ENCODE measurements at places on chromosomes 6 and 20. TPM values are rescaled to one million over a fixed set of nuclear protein-coding genes. Genes with fewer than 3 reads are reported as not detected.

GRCh38 chr20:32378461-32378860 is 20.3 kb downstream of the ASXL1 start:
- no peak overlapping the region for H3K27ac ChIP-seq
- H3K36me3 ChIP-seq, result peaks cover 2% of the 10 kb centered on the region
- H3K4me3 ChIP-seq, result no peak overlapping the region
- no peak for DNase-seq
- H3K27me3 ChIP-seq, result no peaks in the 10 kb centered on the region
- no peaks in the 10 kb centered on the region for H3K4me1 ChIP-seq

GRCh38 chr6:139693735-139694134 is 319.3 kb upstream of the CITED2 start:
- no peaks in the 10 kb centered on the region for H3K4me1 ChIP-seq
- no peak overlapping the region for H3K4me3 ChIP-seq
- DNase-seq, result no peak
- no peak overlapping the region for H3K27ac ChIP-seq

DNA sequence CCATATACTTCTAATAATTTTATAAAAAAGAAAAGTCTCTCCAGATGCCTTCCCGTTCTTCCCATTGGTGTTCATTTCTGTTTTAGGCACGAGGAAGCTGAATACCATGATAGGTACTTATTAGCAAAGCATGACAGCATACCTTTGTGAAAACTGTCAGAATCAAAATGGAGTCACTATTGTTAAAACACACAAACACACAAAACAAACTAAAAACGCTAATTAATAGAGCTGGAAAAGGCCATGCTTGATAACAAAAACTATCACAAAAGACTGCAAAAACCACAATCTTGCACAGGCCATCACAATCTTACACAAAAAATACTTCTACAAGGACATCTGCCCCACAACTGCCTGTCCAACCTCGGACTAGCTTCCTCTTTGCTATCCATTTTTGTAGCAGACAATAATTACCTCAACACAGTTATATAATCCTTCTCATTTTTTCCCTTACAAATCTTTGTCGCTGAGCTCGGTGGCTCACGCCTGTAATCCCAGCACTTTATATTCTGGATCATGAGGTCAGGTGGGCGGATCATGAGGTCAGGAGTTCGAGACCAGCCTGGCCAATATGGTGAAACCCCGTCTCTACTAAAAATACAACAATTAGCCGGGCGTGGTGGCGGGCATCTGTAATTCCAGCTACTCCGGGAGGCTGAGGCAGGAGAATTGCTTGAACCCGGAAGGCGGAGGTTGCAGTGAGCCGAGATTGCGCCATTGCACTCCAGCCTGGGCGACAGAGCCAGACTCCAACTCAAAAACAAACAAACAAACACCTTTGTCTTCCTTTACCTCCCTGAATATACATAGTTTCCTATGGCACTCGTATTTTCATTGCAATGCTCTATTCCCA is 3.2 kb upstream of the ABT1 start:
- H3K27ac ChIP-seq, result no peak overlapping the region
- DNase-seq, result no peak
- H3K27me3 ChIP-seq, result no peaks in the 10 kb centered on the region
- H3K4me3 ChIP-seq, result no peak overlapping the region
- peaks cover 3% of the 10 kb centered on the region for H3K36me3 ChIP-seq
- H3K4me1 ChIP-seq, result peaks cover 22% of the 10 kb centered on the region

- no peak for DNase-seq
- H3K27me3 ChIP-seq, result peaks cover 16% of the 10 kb centered on the region
- no peaks in the 10 kb centered on the region for H3K36me3 ChIP-seq
- no peak overlapping the region for H3K27ac ChIP-seq
- H3K4me3 ChIP-seq, result no peak overlapping the region
- H3K4me1 ChIP-seq, result no peaks in the 10 kb centered on the region
Observed at GRCh38 chr6:159360306-159360705, 191.1 kb downstream of the FNDC1 start.

Gene GPLD1
- polyA plus RNA-seq, result 0.01 TPM

GRCh38 chr6:71106276-71106675 is 149.4 kb upstream of the B3GAT2 start:
- no peaks in the 10 kb centered on the region for H3K4me1 ChIP-seq
- H3K27ac ChIP-seq, result no peak overlapping the region
- no peak overlapping the region for H3K4me3 ChIP-seq
- no peak for DNase-seq
- H3K27me3 ChIP-seq, result peaks cover 21% of the 10 kb centered on the region

DNA sequence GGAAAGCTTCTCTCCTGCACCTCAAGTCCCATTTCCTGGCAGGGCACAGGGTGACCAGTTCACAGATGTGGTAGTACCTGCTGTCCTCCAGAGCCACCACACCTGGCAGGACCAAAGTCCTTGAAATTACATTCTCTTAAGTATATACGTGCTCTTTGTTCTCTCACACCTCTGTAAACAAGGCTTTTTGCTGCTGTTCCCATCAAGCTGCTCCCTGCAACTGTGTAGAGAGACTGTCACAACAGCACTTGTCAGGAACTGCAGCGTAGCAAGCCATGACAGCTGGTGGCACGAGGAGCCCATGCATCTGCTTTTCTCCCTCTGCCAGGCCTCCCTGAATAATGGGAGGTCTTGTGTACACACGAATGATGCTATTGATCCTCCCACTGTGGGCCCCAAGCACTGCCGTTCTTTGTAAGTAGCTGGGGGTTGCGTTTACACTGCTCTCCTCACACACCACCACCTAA is 431.8 kb downstream of the CD83 start:
- no peak overlapping the region for H3K27ac ChIP-seq
- H3K4me3 ChIP-seq, result no peak overlapping the region
- no peaks in the 10 kb centered on the region for H3K36me3 ChIP-seq
- no peaks in the 10 kb centered on the region for H3K4me1 ChIP-seq

Gene GSTA2
- polyA plus RNA-seq, result not detected

DNA sequence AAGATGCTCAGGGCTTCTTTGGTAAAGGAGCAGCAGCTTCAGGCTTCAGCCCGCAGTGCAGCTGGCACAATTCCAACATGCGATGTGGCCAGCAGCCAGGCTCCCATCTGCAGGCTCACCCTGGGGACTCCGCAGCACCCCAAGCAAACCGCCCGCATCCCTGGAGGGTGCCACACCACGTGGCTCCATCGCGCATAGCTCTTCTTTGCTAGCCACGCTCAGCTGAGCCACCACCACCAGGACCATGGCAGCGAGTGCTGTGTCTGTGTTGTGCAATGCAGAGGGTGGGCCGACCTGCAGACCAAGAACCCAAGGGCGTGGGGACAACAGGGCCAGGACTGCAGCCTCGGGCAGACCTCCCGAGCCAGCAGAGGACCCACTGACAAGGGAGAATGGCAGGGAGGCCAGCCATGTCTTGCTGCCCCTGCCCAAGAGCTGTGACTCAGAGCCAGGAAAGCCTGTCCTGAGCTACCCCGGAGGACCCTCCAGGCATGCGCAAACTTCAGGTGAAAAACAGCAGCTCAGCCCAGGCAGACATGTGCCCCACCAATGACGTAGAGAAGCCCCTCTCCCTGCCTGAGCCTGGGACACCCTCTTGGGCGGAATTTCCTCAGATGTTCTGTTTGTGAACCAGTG is 87.8 kb downstream of the GINS1 start:
- no peak overlapping the region for H3K27ac ChIP-seq
- H3K27me3 ChIP-seq, result peaks cover 21% of the 10 kb centered on the region
- peaks cover 13% of the 10 kb centered on the region for H3K4me1 ChIP-seq
- no peak for DNase-seq
- no peaks in the 10 kb centered on the region for H3K36me3 ChIP-seq

Gene GLP1R
- not detected for polyA plus RNA-seq

Gene ASIP
- polyA plus RNA-seq, result not detected

Gene ZSCAN23
- polyA plus RNA-seq, result 2.1 TPM

Gene MRAP2
- polyA plus RNA-seq, result 3.0 TPM

Gene HLA-DPB1
- not detected for polyA plus RNA-seq

Gene GJA10
- not detected for polyA plus RNA-seq

DNA sequence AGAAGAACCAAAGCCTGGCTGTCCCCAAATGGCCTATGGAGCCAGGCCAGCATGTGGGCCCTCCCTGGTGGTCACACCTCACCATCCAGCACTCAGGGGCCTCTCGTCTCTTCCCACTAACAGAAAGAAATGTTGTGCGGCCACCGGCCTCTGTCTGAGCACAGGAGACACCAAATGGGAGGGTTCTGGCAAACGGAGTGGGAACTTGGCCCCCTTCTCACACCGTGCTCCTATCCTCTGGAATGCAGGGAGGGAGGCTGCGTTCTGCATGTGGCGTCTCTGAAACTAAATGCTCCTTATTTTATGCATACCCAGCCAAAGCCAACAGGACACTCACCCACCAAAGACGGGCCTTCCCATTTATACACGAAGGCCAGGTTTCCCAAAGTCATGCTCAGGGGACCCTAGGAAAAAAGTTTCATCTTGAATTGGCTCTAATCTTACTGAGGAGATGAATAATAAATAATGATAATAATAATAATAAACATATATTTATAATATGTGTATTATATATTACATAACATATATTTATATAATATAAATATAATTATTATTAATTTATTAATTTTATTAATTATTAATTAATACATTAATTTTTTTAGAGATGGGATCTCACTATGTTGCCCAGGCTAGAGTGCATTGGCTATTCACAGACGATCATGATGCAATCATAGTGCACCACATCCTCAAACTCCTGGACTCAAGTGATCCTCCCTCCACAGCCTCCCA is 102.4 kb downstream of the FOXF2 start:
- H3K36me3 ChIP-seq, result no peaks in the 10 kb centered on the region
- no peak for DNase-seq
- H3K27ac ChIP-seq, result no peak overlapping the region

- peaks cover 47% of the 10 kb centered on the region for H3K4me1 ChIP-seq
- H3K4me3 ChIP-seq, result no peak overlapping the region
- H3K27ac ChIP-seq, result peak overlapping the region; percentile 81
- no peaks in the 10 kb centered on the region for H3K36me3 ChIP-seq
Observed at GRCh38 chr6:37239526-37239925, 18.0 kb upstream of the TBC1D22B start.
